ENCODE measurements at places on chromosomes 2 and 18.

- DNase-seq = no peak
Observed at GRCh38 chr18:45237343-45238098, 377.8 kb upstream of the SLC14A2 start.

- peak; percentile 30 for DNase-seq
Observed at GRCh38 chr2:204024503-204024902, 87.9 kb downstream of the ICOS start.

DNA sequence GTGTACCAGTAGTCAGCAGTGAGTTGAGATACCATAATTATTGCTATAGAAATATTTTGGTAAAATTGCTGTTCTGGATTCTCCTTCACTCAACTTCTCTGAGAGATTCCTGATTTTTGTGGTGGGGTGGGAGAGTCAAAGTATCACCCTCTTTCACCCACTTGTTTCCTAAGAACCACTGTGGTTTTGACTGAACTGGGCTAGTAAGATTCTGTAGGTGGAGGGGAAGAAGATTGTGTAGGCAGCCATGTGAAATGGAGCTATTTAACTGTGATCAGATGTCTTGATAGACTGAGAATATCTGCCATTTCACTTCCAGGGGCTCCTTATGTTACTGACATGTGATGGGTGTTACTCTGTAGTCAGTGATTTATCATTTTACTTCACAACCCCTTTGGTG lies 45.3 kb downstream of the BIRC6 start:
- peak; percentile 81 for DNase-seq

GRCh38 chr2:223949241-223949840 lies 4.2 kb upstream of the WDFY1 start:
- no peak for DNase-seq

- DNase-seq = no peak
Observed at GRCh38 chr2:21910832-21911507, 787.2 kb downstream of the TDRD15 start.

DNA sequence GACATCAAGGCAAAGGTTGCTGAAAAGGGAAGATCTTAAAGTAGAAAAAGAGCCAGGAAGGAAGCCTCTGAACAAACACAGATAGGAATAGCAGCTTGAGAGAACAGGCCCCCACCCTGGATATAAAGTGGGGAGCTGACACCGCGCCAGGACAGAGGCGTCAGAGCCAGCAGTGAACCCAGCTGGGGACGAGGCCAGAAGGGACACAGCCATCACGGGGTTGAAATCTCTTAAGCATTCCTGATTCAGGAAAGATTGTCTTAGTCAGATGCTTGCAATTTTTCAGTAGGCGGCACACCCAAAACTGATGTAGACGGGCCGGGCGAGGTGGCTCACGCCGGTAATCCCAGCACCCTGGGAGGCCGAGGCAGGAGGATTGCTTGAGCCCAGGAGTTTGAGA lies 93.8 kb upstream of the PHLPP1 start:
- no peak for DNase-seq

GRCh38 chr2:16392647-16393499 lies 272.8 kb downstream of the CYRIA start:
- DNase-seq = no peak

- DNase-seq = no peak
Observed at GRCh38 chr2:42964439-42965083, 172.2 kb upstream of the HAAO start.

DNA sequence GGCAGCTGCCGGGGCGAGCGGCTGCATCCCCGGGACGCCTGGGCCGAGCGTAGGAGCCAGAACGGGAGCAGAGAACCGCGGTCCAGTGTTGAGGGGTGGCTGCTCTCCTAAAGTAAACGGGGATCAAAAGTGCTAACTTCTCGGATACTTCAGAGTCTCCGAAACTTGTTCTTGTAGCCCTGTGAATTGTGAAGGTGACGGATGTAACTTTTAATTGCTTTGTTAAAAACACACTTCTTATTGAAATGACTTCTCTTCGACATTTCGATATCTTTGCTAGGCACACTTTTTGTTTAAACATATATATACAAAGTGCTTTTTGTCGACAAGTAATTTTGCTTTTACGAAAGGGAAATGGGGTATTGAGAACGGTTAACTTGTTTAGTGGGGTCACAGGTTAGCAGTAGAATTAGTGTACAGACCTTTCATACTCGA lies 540 bp downstream of the ATP9B start:
- DNase-seq = peak; percentile 14
